ENCODE measurements at places on chromosomes 3 and 15.

GRCh38 chr3:72182206-72182605 lies 397.3 kb upstream of the PROK2 start:
- DNase-seq, result no peak

DNA sequence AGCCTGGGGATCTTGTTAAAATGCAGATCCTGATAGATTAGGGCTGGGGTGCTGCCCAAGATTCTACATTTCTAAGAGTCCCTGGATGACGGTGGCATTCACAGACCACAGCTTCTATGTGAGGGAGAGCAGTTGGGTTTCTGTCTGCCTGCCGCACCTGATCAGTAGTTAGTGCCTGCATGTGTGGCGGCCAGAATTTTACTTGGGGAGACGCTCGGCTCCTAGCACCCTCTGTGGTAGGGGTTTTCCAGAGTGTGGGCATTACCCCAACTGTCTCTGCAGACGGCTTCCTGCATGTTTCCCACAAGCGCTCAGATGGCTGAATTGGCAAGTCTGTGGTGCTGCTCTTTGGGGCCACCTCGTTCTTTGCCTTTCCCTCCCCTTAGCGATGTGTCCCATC lies 8.3 kb downstream of the GHRL start:
- DNase-seq, result peak; percentile 34

- no peak for DNase-seq
Observed at GRCh38 chr3:186454881-186455703, 89.1 kb downstream of the CRYGS start.

DNA sequence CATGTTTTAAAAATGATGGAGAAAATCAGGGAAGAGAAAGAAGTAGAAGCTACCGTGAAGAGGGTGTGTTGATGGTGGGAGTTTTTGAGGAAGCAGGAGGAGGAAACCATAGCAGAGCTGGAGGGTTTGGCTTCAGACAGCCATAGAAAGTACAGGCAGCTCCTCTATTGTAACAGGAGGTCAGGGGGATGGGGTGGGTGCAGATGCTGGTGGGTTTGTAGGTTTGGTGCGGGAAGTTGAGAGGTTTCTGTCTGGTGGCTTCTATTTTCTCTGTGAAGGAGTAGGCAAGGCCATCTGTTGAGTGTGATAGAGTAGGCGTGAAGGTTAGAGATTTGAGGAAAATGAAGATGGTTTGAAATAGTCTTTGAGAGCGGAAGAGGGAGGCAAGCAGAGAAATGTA lies 97.7 kb upstream of the TBC1D5 start:
- DNase-seq, result no peak

- no peak for DNase-seq
Observed at GRCh38 chr15:48795901-48796300, 15.0 kb downstream of the CEP152 start.

DNA sequence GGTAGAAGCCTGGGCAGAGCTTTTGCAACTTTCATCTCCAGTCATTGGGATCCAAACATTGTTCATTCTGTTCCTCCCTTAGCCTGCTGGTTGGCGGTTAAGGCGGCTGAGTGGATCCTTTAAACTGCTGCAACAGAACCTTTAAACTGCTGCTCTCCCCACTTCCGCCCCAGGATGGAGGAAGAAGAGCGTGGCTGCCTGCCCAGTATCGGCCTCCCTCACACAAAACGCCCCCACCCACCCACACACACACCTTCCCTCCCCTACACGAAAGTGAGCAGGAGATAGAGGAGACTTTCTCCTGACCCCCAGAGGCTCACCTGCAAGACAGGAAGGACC lies 460 bp upstream of the ZMAT3 start:
- peak; percentile 42 for DNase-seq
